A673 (cell line): ENCODE measurements at places on chromosomes 13 and 19. TPM values are rescaled to one million over a fixed set of nuclear protein-coding genes. Genes with fewer than 3 reads are reported as not detected.
A peak's percentile ranks its signal among the peaks of the same experiment; 100 is the strongest.

DNA sequence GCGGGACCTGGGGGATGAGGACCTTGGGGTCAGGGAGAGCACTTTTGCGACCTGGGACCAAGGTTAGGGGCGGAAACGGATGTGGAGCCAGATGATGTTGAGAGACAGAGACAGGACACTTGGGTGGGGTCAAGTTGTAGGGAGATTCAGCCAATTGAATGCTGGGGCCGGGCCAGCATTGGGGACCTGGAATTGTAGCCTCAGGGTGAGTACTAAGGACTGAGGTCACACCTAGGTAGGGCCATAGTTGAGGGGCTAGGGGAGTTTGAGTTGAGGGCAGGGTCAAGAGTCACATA is 1.2 kb downstream of the ALKBH7 start:
- no peaks in the 10 kb centered on the region for H3K27me3 ChIP-seq
- H3K4me3 ChIP-seq: peak overlapping the region; percentile 34
- no peak for DNase-seq
- peaks cover 12% of the 10 kb centered on the region for H3K4me1 ChIP-seq
- peaks cover 3% of the 10 kb centered on the region for H3K36me3 ChIP-seq

DNA sequence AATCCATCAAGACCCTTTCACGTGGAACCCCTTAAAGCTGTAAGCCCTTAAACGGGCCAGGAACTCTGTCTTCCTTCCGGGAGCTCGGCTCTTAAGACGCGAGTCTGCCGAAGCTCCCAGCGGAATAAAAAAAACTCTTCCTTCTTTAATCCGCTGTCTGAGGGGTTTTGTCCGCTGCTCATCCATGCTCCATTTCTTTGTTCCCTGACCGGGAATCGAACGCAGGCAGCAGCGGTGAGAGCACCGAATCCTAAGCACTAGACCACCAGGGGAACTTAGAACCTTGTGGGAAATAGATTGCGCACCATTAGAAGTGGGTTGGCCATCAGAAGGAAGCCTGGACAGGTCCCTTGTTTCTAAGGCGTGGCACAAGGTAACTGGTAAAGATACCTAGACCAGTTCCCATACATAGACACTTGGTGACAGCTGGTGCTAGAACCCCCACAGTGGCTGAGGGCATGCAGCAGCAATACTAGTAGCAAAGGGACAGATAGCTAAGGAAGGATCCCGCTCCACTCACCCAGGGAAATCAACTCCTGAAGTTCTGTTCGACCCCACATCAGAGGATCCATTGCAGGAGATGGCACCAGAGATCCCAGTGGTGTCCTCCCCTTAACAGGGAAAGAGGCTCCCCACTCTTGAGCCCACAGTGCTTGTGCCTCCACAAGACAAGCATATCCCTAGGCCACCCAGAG is 1.5 kb upstream of the RGCC start:
- no peak overlapping the region for H3K27ac ChIP-seq
- peaks cover 4% of the 10 kb centered on the region for H3K4me1 ChIP-seq
- peak; percentile 41 for DNase-seq
- no peaks in the 10 kb centered on the region for H3K36me3 ChIP-seq
- H3K4me3 ChIP-seq: no peak overlapping the region
- peaks cover 56% of the 10 kb centered on the region for H3K27me3 ChIP-seq

GRCh38 chr19:23762884-23763711 is 4.4 kb upstream of the ZNF681 start:
- no peak overlapping the region for H3K27ac ChIP-seq
- no peaks in the 10 kb centered on the region for H3K36me3 ChIP-seq
- H3K4me1 ChIP-seq: no peaks in the 10 kb centered on the region
- no peak overlapping the region for H3K4me3 ChIP-seq

Gene NXNL1
- total RNA-seq: not detected in 2 replicates

Gene KLK14
- total RNA-seq: 1.0 and 1.2 TPM in 2 replicates

Gene C19orf18
- 0.43 TPM in 1 of 2 replicates, not detected in the other for total RNA-seq

Gene ZNF792
- total RNA-seq: 15.4 and 15.5 TPM in 2 replicates

GRCh38 chr13:106484537-106485193 is 50.8 kb downstream of the EFNB2 start:
- H3K27me3 ChIP-seq: no peaks in the 10 kb centered on the region
- H3K36me3 ChIP-seq: no peaks in the 10 kb centered on the region
- no peaks in the 10 kb centered on the region for H3K4me1 ChIP-seq
- no peak overlapping the region for H3K27ac ChIP-seq
- DNase-seq: no peak

GRCh38 chr13:33524086-33524485 is 238.5 kb upstream of the STARD13 start:
- no peak overlapping the region for H3K27ac ChIP-seq
- H3K27me3 ChIP-seq: no peaks in the 10 kb centered on the region
- no peak overlapping the region for H3K4me3 ChIP-seq

- H3K27me3 ChIP-seq: no peaks in the 10 kb centered on the region
- H3K27ac ChIP-seq: no peak overlapping the region
- DNase-seq: no peak
- H3K4me3 ChIP-seq: no peak overlapping the region
These were observed 32.2 kb upstream of the ZNF766 start for GRCh38 chr19:52237197-52237596.

- H3K36me3 ChIP-seq: no peaks in the 10 kb centered on the region
- no peaks in the 10 kb centered on the region for H3K27me3 ChIP-seq
- no peak overlapping the region for H3K27ac ChIP-seq
- H3K4me3 ChIP-seq: no peak overlapping the region
These were observed 25.0 kb downstream of the CKM start for GRCh38 chr19:45297674-45298073.

- peaks cover 5% of the 10 kb centered on the region for H3K36me3 ChIP-seq
- no peaks in the 10 kb centered on the region for H3K4me1 ChIP-seq
- no peak overlapping the region for H3K27ac ChIP-seq
- DNase-seq: peak; percentile 23
- H3K4me3 ChIP-seq: no peak overlapping the region
These were observed 41.8 kb upstream of the DCUN1D2 start for GRCh38 chr13:113532156-113532806.

Gene SERPINE3
- not detected in 2 replicates for total RNA-seq

DNA sequence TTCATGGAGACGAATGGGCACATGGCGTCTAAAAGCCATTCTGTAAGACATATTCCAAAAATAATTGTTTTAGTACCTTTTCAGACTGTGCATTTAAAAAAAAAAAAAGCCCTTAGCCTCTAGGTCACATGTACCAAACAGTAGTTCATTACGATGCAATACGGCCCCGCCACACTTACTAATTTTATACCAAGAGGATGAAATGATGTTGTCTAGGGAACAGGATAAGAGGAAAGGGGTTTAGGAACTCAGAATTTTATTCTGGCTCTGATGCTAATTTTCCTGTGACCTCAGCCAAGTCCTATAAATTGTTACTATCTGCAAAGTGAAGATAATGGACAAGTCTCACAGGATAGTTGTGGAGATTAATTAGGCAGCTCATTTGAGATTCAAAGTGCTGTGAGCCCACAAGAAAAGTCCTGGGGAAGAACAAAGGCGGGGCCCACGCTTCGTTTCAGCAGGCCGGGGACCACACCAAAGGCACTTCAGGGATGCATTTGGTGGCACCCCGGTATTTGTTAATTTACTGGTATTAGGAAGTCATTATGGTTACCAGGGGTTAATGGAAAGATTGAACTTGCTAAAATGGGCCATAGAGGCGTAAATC is 511.1 kb downstream of the IRS2 start:
- no peak overlapping the region for H3K27ac ChIP-seq
- no peaks in the 10 kb centered on the region for H3K27me3 ChIP-seq
- DNase-seq: no peak
- H3K4me1 ChIP-seq: peaks cover 18% of the 10 kb centered on the region

Gene PSG6
- not detected in 2 replicates for total RNA-seq

- no peak overlapping the region for H3K27ac ChIP-seq
- H3K36me3 ChIP-seq: no peaks in the 10 kb centered on the region
- H3K4me1 ChIP-seq: peaks cover 35% of the 10 kb centered on the region
- peaks cover 36% of the 10 kb centered on the region for H3K27me3 ChIP-seq
These were observed 3.2 kb downstream of the NPAS1 start for GRCh38 chr19:47022541-47023447.

GRCh38 chr13:99442273-99442895 is 58.9 kb upstream of the TM9SF2 start:
- H3K27ac ChIP-seq: no peak overlapping the region
- H3K4me1 ChIP-seq: no peaks in the 10 kb centered on the region
- no peak overlapping the region for H3K4me3 ChIP-seq
- H3K27me3 ChIP-seq: no peaks in the 10 kb centered on the region

DNA sequence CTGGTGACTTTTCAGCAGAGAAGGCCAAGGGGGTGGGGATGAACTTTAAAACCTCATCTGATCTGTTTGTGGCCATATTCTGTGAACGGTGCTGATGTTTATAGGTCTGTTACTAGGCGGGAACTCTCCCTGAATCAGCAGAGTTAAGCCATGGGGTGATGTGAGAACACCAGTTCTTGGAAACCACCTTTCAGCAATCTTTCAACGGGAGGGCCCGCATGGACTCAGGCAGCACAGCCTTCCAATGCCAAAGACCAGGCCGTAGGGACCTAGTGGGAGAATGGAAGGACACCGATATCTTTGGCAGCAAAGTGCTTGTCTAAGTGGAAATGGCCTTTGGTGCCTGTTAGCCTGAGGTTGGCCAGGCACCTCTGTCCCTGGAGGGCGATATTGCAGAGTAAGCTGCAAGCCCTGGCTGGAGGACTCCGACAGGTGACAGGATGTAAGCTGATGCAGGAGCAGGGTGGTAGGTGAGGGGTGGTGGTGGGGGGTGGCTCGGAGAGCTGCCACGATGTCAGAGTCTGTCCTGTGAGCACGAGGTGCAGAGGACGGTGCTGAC is 57.0 kb downstream of the ERCC5 start:
- H3K36me3 ChIP-seq: no peaks in the 10 kb centered on the region
- H3K4me3 ChIP-seq: no peak overlapping the region
- peaks cover 3% of the 10 kb centered on the region for H3K4me1 ChIP-seq
- no peak overlapping the region for H3K27ac ChIP-seq
- no peak for DNase-seq

GRCh38 chr19:34556488-34556887 is 74.9 kb downstream of the WTIP start:
- H3K36me3 ChIP-seq: no peaks in the 10 kb centered on the region
- no peaks in the 10 kb centered on the region for H3K4me1 ChIP-seq
- no peak overlapping the region for H3K4me3 ChIP-seq
- peak; percentile 53 for DNase-seq

DNA sequence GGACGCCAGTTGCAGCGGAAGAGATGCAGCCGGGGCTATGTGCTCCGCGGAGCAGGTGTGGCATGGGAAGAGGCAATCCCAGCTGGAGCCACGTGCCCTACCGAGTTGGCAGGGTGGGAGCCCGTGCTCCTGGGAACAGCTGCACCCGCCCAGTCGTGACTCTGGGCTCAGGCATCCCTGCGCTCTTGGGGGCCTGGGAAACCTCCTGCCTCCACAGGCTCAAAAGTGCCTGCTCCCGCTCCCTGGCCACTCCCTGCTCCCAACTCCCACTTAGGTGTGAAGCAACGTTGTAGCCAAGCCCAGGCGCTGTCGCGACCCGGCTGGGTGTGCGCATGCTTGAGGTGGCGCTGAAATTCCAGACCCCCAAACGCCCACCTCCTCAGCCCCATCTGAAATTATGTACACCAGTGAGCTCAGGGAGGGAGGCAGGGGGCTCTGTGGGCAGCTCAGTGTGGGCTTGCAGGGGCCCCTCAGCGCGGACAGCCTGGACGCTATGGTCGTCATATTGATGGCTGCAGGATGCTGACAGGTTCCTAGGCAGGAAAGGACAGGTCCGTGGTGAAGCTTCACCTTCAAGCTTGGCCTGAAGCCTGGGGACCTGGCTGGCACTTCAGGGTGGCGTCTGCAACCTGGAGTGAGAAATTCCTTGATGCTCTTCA is 429.9 kb downstream of the SLITRK1 start:
- DNase-seq: no peak
- no peak overlapping the region for H3K27ac ChIP-seq
- H3K36me3 ChIP-seq: no peaks in the 10 kb centered on the region
- H3K4me3 ChIP-seq: no peak overlapping the region
- no peaks in the 10 kb centered on the region for H3K4me1 ChIP-seq
- no peaks in the 10 kb centered on the region for H3K27me3 ChIP-seq

- peaks cover 55% of the 10 kb centered on the region for H3K27me3 ChIP-seq
- DNase-seq: peak; percentile 34
- H3K36me3 ChIP-seq: no peaks in the 10 kb centered on the region
- H3K4me1 ChIP-seq: peaks cover 13% of the 10 kb centered on the region
These were observed 465.0 kb downstream of the ITGBL1 start for GRCh38 chr13:101917475-101917810.

GRCh38 chr13:60230593-60230992 is 66.9 kb upstream of the DIAPH3 start:
- H3K27me3 ChIP-seq: no peaks in the 10 kb centered on the region
- H3K27ac ChIP-seq: peak overlapping the region; percentile 12
- no peak for DNase-seq
- no peaks in the 10 kb centered on the region for H3K36me3 ChIP-seq

- no peaks in the 10 kb centered on the region for H3K36me3 ChIP-seq
- no peaks in the 10 kb centered on the region for H3K4me1 ChIP-seq
- no peak overlapping the region for H3K27ac ChIP-seq
- DNase-seq: no peak
- H3K27me3 ChIP-seq: no peaks in the 10 kb centered on the region
- H3K4me3 ChIP-seq: no peak overlapping the region
These were observed 39.7 kb upstream of the HTR2A start for GRCh38 chr13:46936525-46936924.

Gene CYP4F2
- not detected in 2 replicates for total RNA-seq

GRCh38 chr19:58581227-58582141 is 8.3 kb upstream of the MZF1 start:
- peak overlapping the region; percentile 60 for H3K27ac ChIP-seq
- H3K4me1 ChIP-seq: peaks cover 13% of the 10 kb centered on the region
- H3K27me3 ChIP-seq: no peaks in the 10 kb centered on the region
- no peak overlapping the region for H3K4me3 ChIP-seq
- H3K36me3 ChIP-seq: peaks cover 19% of the 10 kb centered on the region

DNA sequence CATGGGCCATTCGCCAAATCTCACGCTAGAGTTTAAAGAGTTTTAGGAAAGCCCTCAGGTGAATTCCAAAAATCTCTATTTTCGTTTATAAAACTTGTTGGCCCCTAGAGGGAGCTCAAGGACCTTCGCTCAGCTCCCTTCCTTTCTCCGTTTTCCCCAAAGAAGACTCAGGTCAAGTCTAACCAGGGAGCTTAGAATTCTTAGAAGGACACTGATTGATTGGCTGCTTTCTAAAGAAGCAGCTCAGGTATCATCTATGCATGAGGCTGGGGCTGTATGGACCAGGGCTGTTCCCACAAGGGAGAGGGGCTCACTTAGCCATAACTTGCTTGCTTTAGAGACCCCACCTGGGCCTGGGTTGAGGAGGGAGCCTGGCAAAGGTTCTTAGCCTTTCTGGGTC is 20.5 kb downstream of the DZIP1 start:
- peak; percentile 68 for DNase-seq
- no peak overlapping the region for H3K4me3 ChIP-seq
- no peaks in the 10 kb centered on the region for H3K27me3 ChIP-seq
